ENCODE measurements at places on chromosomes 2 and 18. TPM values are rescaled to one million over a fixed set of nuclear protein-coding genes. Genes with fewer than 3 reads are reported as not detected.

Gene COL3A1
- 0.22 TPM for total RNA-seq

Gene EVA1A
- 8.3 TPM for total RNA-seq

Gene ABCB11
- total RNA-seq: 0.01 TPM

Gene FEV
- total RNA-seq: not detected

Gene ERICH2
- total RNA-seq: not detected

Gene GAL3ST2
- 0.22 TPM for total RNA-seq

Gene KANSL3
- 22.3 TPM for total RNA-seq

Gene ST8SIA3
- not detected for total RNA-seq

Gene RPRM
- 0.05 TPM for total RNA-seq

Gene KIF1A
- 0.71 TPM for total RNA-seq

Gene RSAD2
- total RNA-seq: 0.13 TPM

Gene TNFAIP6
- total RNA-seq: 0.89 TPM

Gene SLC16A14
- 0.87 TPM for total RNA-seq

Gene TMEM131
- 14.4 TPM for total RNA-seq

Gene BIN1
- 35.4 TPM for total RNA-seq

Gene CEP192
- total RNA-seq: 7.7 TPM

Gene TSHZ1
- total RNA-seq: 5.7 TPM

Gene OR6B2
- not detected for total RNA-seq

Gene NPPC
- 0.42 TPM for total RNA-seq

Gene POTEJ
- not detected for total RNA-seq

Gene MEP1B
- total RNA-seq: 0.04 TPM

Gene CYBRD1
- 30.7 TPM for total RNA-seq
